NCI-H1694 treated with DMSO at 0.1 percent for 48 hours (cell line): ENCODE measurements at places on chromosomes 2 and 18.

DNA sequence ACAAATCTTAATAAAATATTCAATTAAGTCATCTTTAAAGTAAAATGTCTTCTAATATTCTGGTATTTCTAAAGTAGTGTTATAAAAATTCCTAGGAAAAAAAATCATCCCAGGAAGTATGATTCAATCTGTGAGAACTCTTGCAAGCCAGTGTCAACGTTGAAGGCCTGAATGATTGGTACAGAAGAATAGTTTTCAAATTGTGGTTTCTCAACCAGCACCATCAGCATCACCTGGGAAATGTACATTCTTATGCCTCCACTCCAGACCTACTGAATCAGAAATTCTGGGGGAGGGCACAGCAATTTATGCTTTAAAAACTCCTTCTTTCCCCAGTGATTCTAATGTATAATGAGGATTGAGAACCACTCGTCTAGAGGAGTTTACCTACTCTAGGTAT is 62.3 kb upstream of the C2orf15 start:
- no peak for DNase-seq

GRCh38 chr2:25954199-25954752 is 28.0 kb downstream of the KIF3C start:
- no peak for DNase-seq

GRCh38 chr18:68041327-68041726 is 524.8 kb upstream of the DSEL start:
- DNase-seq: no peak

DNA sequence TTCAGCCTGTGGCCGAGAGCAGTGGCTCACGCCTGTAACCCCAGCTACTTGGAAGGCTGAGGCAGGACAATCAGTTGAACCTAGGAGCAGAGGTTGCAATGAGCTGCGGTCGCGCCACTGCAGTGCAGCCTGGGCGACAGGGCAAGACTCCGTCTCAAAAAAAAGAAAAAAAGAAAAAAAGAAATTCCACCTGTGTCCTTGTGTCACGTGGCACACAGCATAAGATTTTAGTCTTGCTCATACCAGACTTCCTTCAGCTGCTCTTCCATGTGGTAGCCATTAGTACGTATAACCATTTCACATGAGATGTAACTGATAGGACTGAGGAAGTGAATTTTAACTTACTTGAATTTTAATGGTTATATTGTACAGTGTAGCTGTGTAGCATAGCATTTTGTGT is 4.0 kb downstream of the NOP58 start:
- no peak for DNase-seq
